ENCODE measurements at places on chromosomes 12 and 14.
A peak's percentile ranks its signal among the peaks of the same experiment; 100 is the strongest.

DNA sequence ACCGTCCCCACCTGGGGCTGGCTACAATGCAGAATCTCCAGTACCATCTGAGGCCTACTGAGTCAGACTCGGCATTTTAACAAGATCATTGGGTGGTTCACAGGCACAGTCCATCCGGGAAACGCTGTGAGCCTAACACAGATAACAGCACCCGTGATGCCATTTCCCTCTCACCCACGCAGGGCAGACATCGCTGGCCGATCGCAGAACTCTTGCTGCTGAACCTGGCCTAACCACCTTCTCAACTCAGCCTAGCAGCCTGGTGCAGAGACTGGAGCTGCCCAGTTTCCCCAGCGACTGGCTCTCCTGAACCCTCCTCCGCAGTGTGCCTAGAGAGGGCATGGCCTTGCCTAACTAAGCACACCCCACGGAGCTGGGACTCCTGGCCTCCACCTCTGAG, 83.3 kb downstream of the NCOR2 start:
- DNase-seq = no peak

DNA sequence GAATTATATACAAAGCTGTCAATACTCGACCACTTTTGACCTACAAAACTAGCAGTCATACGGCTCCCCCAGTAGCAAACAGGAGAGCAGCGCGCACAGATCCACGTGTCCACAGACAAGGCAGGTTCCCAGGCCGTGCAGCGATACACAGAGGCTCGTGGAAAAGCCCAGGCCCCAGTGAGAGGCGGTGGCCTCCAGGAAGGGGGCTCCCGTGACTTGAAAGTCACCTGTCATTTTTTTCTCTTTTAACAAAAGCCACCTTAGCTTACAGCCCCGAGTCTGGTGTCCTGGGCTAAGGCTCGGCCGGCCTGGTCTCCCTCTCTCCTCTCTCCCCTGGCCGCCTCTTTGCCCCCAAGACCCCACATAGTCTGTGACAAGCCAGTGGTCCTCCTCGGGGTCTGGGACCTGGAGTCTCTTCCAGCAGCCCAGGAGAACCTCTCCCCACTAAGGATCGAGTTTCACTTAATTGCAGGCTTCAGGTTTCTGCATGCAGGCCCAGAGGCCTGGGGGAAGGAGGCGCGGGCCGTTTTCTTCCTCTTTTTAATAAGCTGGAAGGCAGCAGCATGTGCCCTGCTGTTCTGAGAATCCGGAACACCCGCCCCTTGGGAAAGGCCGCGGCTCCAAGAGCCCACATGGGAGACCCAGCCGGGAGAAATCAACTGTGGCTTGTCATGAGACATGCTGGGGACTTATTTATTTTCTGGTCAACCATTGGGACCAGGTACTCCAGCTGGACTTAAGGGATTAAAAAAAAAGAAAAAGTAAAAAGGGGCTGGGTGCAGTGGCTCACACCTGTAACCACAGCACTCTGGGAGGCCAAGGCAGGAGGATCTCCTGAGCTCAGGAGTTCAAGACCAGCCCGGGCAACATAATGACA, 15.9 kb downstream of the NCOR2 start:
- DNase-seq = peak; percentile 59

- DNase-seq = no peak
Observed at GRCh38 chr14:67151082-67151666, 38.1 kb upstream of the GARIN2 start.

GRCh38 chr14:71143381-71144290, 236.4 kb downstream of the PCNX1 start:
- DNase-seq = peak; percentile 87

- DNase-seq = peak; percentile 64
Observed at GRCh38 chr12:106246891-106247673, 738 bp downstream of the CKAP4 start.

- peak; percentile 32 for DNase-seq
Observed at GRCh38 chr12:106022568-106023012, 116.2 kb downstream of the NUAK1 start.

DNA sequence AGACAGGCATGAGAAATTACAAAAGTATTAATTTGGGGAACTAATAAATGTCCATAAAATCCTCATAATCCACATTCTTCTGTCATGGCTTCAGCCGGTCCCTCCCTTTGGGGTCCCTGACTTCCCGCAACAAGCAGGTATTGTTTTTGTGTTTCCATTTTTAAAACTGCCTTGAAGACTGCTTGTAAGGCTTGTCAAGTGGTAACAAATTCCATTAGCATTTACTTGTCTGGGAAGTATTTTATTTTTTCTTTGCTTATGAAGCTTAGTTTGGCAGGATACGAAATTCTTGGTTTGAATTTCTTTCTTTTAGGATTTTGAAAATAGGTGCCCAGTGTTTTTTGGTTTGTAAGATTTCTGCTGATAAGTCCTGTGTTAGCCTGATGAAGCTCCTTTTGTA, 65.3 kb upstream of the LRFN5 start:
- DNase-seq = no peak

DNA sequence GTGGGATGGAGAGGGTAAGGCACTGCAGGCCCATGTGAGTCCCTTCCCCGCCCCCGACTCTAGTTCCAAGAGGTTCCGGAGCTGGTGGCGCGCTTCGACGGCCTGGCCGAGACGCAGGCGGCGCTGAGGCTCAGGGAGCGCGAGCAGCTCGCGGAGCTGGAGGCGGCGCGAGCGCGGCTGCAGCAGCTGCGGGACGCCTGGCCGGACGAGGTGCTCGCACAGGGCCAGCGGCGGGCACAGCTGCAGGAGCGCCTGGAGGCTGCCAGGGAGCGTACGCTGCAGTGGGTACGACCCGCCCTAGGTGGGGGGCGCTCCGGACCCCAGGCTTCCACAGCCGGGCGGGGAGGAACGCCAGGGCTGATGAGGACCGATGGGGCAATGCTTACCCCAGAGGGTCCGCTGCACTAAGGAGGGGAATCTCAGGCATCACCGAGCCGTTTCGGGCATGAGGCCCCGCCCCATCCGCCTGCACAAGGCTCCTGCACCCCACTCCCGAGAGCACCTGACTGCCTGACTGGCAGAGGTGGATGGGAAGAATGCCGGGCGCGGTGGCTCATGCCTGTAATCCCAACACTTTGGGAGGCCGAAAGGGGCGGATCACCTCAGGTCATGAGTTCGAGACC, 4.9 kb downstream of the CFAP73 start:
- no peak for DNase-seq

DNA sequence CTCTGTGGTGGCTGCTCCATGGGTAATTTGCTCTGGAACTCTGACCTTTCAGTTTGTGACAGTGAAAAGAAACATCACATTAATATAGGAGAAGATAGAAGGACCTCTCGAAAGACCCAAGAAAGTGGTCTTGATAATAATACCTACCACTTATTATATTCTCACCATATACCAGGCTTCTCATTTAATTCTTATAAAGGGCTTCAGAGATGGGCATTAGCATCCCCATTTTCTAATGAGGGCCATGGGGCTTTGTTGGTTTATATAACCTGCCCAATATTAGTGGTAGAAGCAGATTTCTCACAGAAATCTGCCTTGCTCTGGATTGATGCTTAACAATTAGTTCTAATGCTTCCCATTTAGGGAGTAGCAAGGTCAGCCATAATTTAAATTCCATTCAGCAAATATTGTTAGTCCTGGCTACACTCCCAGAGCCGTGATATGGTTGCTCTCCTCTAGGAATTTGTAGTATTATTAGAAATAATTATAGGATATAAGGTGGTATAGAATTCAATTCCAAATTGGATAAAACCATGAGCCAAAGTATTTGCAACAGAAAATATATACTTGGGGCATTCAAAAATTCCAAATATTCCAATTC, 7.4 kb upstream of the AMIGO2 start:
- peak; percentile 69 for DNase-seq

- DNase-seq = no peak
Observed at GRCh38 chr12:11663130-11663529, 13.7 kb downstream of the ETV6 start.

All from fibroblast of skin of right quadriceps (primary cell).